ENCODE measurements at places on chromosomes 3 and 15.

GRCh38 chr3:118587037-118587741 is 447.5 kb downstream of the IGSF11 start:
- DNase-seq = no peak

DNA sequence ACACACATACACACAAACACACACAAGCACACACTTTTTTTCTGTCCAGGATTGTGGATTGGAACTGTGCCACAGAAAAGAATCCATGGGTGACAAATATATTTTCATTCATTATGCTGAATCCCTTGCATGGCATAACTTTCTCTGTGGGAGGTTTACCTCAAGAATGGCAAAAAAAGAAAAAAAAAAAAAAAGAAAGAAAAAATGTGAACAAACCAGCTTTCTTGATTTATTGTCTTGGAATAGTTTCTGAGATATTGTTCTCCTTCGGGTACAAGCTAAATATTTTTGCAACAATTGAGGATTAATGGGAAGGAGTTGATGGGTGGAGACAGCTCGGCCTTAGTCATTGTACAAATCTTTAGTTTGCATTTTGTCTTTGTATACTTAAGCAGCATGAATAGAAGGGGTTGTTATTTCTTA is 153.1 kb downstream of the GMNC start:
- no peak for DNase-seq

DNA sequence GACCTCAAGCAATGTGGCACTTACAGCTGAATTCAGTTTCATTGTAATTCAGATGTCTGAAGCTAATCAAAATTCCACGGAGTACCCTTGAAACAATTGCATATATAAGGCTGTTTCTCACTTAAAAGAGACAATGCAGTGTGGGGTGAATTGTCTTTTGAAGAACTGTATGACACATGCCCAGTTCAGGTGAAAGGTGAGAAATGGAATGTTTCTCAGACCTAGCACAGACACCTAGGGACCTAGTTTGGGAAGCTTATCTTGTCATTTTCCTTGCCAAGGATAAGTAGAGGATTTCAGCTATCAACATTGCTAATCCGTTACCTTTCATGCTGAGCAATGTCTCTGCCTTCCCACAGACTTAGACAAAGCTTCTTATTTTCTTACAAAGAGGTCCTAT is 36.3 kb downstream of the MBNL1 start:
- DNase-seq = no peak

DNA sequence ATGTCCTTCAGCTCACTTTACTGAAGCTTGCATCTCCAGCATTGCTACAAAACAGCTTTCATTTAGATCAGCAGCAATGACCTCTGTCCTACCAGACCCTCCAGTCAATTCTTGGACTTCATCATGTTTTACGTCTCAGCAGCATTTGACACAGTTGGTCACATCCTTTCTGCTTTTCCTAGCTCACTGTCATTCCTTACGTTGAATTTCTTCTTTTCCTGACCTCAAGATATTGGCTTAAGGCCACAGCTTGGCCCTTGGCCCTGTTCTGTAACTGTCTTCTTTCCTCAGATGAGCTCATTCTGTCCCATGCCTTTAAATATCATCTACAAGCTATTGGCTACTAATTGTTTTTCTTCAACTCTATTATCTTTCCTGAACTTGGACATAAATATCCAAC is 576.2 kb upstream of the KCNMB2 start:
- no peak for DNase-seq

GRCh38 chr3:59268170-59268569 is 218.3 kb upstream of the CFAP20DC start:
- DNase-seq = no peak

GRCh38 chr3:183635107-183635430 is 354 bp upstream of the KLHL24 start:
- no peak for DNase-seq

GRCh38 chr3:184745526-184745925 is 33.7 kb upstream of the MAGEF1 start:
- DNase-seq = no peak

DNA sequence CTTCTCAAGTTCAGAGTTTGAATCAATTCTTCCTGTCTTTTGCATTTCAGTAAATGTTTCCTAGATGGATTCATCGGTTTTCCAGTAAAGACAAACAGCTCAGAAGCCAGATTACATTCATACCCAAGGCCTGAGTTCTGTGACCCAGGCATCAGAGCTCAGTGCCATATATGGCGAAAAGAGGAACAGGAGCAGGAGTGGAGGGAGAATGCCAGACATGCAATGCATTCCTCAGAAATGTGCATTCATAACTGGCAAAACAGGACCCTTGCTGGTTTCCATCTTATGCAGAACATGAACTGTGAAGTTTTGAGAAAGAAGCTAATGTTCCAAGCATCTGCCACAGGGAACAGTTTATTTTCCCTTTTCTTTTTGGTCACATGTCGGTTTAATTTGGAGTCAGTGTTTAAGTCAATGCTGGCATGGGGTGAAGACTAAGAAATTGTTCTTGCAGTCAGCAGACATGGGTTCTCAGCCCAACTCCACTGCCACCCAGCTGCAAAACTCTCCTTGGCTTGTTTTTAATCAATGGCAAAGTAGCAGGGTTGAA is 116.5 kb downstream of the LPP start:
- no peak for DNase-seq

DNA sequence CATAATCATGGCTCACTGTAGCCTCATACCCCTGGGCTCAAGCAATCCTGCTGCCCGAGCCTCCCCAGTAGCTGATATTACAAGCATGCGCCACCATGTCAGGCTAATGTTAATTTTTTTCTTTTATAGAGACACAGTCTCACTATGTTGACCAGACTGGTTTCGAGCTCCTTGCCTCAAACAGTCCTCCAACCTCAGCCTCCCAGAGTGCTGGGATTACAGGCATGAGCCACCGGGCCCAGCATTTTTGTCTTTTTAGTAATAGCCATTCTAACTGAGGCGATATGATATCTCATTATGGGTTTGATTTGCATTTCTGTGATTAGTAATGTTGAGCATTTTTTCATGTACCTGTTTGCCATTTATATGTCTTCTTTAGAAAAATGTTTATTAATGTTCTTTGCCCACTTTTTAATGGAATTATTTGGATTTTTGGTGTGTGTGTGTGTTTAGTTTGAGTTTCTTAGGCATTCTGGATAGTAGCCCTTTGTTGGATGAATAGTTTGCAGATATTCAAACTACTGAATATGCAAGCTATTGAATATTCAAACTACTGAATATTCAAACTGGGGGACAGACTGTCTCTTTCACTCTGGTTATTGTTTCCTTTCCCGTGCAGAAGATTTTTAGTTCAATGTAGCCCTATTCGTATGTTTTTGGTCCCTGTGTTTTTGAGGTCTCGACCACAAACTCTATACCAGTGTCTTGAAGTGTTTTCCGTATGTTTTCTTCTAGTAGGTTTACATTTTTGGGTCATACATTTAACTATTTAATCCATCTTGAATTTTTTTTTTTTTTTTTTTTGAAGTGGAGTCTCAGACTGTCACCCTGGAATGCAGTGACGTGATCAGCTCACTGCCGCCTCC is 39.2 kb downstream of the CCDC66 start:
- DNase-seq = no peak

DNA sequence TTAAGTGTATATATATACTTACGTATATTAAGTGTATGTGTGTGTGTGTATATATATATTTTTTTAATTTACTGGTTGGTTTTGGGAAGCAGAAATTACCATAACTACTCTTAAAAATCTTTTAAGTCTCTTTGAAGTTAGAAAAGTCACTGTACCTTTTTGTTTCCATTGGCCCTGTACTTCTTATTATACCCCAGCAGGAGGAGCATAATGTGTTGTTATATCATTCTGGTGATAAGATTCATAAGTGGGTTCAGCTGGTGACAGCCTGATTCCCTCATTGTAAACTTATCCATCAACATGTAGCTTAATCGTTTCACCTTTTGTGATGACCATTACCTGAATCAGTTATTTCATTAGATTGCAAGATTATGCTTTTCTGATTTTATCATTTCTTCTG is 30.8 kb downstream of the MLH1 start:
- DNase-seq = peak; percentile 10

- no peak for DNase-seq
These were observed 154.2 kb downstream of the IMPG2 start for GRCh38 chr3:101166150-101166549.

- DNase-seq = no peak
These were observed 98.0 kb upstream of the ABHD17C start for GRCh38 chr15:80597076-80597475.

DNA sequence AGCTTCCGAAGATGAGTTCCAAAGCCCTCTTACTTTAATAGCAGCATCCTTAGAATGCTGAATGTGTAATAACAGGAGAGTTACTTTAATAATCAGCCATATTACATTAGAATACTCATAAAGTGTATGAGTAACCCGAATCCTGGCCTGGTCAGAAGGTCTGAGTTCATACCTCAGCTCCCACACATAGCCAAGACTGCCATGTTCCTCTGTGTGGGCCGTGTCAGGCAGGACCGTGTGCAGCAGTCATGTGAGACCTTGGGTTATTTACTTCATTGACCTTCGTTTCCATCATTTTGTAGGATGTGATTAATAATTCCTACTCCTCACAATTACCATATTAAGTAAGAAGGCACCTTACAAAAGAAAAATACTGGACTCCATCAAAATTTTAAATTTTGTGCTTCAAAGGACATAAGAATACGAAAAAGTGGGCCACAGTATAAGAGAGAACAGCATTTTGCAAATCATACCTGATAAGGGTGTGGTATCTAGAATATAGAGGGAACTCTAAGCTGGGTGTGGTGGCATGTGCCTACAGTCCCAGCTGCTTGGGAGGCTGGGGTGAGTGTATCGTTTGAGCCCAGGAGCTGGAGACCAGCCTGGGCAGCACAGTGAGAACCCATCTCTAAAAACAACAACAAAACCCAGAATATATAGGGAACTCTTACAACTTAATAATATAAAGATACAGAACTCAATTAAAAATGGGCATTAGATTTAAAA is 163.4 kb downstream of the ATG7 start:
- no peak for DNase-seq

DNA sequence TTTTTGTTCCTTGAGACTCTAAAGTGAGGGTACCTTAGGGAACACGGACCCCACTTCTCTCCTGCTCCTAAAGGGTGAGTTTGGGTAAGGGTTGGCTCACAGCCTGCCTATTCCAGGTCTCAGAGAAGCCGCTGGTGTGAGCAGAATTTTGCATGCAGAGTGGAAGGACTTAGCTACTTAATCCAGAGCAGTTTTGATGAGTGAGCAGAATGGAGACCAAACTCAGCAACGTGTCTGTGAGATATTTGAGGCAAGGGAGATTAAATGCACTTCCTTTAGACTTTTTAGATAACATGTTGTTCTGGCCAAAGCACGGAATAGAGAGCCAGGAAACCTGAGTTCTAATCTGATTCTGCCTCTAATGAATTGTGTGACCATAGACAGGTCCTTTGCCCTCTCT is 5.1 kb downstream of the SLC24A1 start:
- DNase-seq = no peak

GRCh38 chr3:94311651-94312050 is 248.8 kb downstream of the NSUN3 start:
- no peak for DNase-seq

- DNase-seq = no peak
These were observed 472 bp downstream of the CHST14 start for GRCh38 chr15:40471105-40471807.

GRCh38 chr3:46892285-46893145 is 15.0 kb downstream of the PTH1R start:
- DNase-seq = no peak

DNA sequence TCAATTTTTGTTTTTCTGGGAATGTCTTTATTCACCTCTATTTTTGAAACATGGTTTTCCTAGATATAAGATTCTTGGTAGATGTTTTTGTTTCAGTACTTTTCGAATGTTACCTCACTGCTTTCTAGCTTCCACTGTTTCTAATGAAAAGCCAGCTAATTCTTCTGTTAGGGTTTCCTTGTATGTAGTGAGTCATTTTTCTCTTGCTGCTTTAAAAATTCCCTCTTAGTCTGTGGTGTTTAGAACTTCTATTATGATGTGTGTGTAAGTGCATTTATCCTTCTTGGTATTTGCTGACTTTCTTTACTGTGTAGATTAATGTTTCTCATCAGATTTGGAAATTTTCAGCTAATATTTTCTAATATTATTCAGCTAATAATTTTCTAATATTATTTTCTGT is 151.1 kb upstream of the OSTN start:
- no peak for DNase-seq

GRCh38 chr15:87954793-87955192 is 301.7 kb downstream of the NTRK3 start:
- no peak for DNase-seq

DNA sequence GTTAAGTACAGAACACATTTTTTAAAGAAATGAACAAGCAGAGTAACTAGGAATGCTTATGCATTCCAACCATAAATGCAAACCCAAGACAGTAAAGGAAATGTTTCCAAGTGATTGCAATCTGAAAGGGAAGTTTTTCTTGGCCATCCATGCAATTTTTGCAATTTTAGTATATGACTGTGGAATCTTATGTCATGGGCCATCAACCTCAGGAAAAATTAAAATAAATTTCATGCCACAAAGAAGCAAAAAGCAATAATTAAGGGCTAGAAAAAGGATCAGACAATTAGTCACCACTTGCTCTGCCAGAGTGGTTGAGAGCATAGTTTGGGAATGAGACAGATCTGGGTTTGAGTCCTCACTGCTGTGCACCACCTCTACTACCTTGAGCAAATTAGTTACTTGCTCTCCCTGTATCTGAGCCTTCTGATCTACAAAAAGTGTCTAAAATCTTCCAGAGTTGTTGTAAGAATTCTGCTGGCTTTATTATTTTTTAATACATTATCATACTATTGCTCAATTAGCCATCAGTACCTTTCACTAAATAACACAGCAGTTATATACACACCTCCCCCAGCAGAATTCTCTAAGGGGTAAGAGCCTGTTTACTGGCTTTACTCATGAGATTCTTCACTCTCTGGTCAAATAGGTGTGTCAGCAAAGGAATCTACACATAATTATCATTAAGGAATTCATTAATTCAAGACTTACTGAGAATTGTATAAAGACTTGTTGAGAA is 49.7 kb upstream of the FBN1 start:
- no peak for DNase-seq

DNA sequence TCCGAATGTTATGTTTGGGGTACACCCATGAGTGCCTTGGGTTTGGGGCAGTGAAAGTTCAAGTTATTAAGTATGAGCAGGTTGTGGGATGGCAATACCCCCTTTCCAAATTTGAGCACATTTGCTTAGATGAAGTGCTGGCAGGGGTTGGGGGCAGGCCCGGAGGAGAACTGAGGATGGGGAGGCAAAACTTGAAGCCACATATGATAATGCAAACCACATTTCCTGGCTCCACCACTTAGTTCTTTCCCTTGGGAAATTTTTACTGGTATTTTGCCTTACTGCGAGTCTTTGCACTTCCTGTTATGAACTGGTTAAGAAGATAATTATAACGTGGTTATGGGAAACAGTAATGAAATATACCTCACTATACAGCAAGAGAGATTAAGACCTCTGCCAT is 336.0 kb upstream of the ONECUT1 start:
- DNase-seq = no peak

DNA sequence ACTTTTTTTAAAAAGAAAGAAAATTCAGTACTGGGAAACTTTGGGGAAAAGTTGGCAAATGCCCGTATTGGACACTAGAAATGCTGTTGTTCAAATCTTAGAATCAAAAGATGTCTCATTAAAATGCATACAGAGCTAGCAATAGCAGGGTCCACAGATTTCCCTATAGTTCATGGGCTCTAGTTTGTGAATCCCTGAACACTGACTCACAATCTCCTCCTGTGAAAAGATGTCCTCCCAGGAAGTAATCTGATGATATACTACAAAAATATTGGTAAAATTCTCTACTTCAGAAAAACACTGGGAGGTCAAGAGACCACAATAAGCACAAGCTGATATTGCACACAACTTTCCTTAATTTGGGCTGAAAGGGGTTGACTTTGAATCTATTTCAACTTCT is 568.4 kb upstream of the ZNF385D start:
- DNase-seq = no peak

GRCh38 chr3:181317508-181317907 is 328.0 kb upstream of the DNAJC19 start:
- DNase-seq = no peak
